ENCODE measurements at places on chromosomes 2 and 18. TPM values are rescaled to one million over a fixed set of nuclear protein-coding genes. Genes with fewer than 3 reads are reported as not detected.

GRCh38 chr2:100240386-100240785 lies 81.9 kb downstream of the LONRF2 start:
- no peak for DNase-seq

DNA sequence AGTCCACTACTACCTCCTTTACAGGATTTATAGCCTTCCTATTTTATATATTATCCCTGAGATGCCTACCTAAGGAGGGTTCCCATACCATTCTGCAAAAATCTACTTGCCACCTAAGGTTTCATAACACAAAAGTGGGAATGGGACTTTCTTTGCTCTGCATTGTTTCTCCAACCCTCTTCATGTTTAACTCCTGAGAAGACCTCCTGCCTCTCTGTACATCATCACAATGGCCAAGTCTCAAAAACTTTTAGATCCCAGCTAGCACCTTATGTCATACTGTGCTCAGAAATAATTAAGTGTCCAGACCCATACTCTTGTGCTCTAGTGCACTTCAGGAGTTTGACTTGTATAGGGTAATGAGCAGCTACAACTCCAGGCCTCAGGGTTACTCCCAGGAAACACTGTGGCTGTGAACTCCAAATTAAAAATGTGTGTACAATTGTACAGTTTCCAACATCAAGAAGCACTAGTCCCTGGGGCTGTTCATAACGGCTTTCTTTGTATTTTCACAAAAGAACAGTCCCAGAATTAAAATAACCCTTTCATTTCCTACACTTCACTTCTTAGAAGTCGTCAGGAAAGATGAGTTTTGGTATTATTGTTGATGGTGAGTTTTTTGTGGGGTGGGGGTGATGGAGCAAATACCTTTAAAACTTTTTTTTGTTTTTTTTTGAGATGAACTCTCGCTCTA lies 39.4 kb downstream of the METAP1D start:
- peak; percentile 15 for DNase-seq

- peak; percentile 82 for DNase-seq
Measured at GRCh38 chr18:31562726-31563125, 29.0 kb upstream of the TTR start.

- no peak for DNase-seq
Measured at GRCh38 chr2:76464310-76464709, 753.6 kb upstream of the GCFC2 start.

- no peak for DNase-seq
Measured at GRCh38 chr2:145411493-145411892, 891.6 kb upstream of the ZEB2 start.

GRCh38 chr2:85596026-85596333 lies 435 bp downstream of the RNF181 start:
- DNase-seq = no peak

DNA sequence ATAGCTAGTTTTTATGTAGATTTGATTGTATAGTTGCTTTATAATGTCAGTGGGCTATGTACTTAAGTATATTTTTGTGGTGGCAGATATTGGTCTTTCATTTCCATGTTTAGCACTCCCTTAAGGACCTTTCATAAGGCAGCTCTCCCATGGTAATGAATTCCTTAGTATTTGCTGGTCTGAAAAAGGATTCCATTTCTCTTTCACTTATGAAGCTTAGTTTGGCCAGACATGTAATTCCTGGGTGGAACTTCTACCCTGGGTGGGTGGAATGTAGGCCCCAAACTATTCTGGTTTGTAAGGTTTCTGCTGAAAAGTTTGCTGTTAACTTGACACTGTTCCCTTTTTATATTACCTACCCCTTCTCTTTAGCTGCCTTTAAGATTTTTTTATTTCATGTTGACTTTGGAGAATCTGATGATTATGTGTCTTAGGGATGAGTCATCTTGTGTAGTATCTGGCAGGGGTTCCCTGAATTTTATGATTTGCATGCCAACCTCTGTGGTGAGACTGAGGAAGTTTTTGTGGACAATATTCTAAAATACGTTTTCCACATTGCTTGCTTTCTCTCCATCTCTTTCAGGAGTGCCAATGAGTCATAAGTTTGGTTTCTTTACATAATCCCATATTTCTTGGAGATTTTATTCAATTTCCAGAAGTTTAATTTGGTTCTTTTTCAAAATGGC lies 65.4 kb upstream of the VRK2 start:
- DNase-seq = peak; percentile 46

DNA sequence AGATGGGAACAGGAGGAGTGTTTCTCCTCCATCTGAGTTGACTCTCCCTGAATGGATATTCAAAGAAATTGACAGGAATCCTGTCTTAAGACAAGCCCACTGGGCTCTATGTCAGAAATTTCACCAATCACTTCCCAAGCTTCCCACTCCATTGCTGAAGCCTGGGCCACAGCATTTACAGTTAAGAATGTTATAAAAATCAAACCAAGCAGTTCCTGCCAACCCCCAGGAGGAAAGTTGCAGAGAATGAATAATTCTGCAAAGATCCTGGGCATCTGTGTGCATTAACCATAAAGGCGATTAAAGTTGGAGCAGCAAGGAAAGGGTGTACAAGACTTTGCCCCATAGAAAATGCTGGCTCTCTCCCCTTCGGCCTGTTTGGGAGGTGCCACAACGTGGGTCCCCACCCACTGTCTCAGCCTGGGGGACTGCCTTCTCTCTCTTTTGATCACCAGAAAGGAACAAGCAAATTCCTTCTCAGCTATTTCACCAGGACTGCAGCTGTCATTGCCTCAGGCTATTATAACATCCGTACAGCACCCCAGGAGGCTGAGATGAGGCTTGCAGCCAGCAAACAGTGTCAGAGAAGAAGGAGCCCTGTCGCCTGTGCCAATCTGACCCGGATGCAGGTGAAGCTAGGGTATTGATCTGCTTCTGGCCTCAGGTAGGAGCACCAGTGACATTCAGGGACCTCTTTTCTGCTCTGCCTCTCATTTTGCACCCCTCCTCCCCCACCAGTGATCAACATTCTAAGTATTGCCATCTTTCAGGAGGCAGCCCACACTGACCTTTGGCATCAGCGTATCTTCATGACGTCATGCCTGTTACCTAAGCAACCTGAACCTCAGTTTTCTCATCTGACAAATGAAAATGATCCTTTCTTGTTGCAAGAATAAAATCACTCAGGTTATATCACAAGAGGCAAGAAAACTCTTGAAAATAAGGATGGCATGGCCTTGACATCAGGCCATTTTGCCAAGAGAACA lies 219.0 kb downstream of the SH3BP4 start:
- peak; percentile 68 for DNase-seq

GRCh38 chr2:213279971-213280370 lies 4.3 kb upstream of the SPAG16 start:
- DNase-seq = no peak

- DNase-seq = peak; percentile 30
Measured at GRCh38 chr2:18046558-18047212, 168.2 kb downstream of the KCNS3 start.

DNA sequence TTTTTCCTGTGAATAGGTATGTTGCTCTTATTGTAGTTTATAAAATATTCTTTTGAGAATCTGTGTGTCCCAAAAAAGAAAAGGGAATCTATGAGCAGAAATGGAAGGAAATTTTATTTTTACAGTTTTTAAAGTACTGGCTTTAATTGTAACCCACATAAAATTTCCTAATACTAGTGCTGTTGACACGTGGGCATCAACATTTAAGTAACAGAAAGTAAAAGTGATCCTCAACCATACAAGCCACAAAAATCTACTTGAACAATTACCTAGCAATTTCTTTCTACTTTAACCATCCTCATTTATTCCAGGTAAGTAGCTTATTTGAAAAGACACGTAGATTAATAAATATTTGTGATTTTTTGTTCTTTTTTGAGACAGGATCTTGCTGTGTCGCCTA lies 62.0 kb downstream of the MAP3K20 start:
- no peak for DNase-seq

CGREF1 gene
- 0.20 TPM for total RNA-seq

ITGB6 gene
- total RNA-seq = 383 TPM

SMAD2 gene
- total RNA-seq = 135 TPM

KLF7 gene
- total RNA-seq = 16.8 TPM
